Stimulated activated CD4-positive, alpha-beta T cell treated with anti-CD3 and anti-CD28 coated beads, Interleukin-1b, Interleukin-23, amount 100 ng/mL, for 48 hours (primary cell): ENCODE measurements at places on chromosomes 5 and 9.

DNA sequence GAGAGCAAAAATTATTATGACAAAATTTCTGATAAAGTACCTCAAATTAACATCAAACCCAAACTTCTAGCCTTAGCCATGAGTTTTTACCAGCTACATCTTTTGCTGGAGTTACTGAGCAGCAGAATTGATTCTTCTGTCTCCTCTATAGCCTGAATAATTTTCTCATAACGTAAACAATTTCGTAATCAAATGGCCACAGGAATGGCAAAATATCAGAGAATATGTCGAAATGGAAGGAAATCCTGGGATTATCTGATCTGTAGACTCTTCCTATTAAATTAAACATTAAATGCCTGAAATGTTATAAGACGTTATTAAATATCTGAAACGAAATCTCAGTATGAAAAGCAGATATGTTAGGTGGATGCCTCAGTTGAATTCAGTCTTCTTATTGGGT, 41.1 kb downstream of the LURAP1L start:
- DNase-seq: no peak

DNA sequence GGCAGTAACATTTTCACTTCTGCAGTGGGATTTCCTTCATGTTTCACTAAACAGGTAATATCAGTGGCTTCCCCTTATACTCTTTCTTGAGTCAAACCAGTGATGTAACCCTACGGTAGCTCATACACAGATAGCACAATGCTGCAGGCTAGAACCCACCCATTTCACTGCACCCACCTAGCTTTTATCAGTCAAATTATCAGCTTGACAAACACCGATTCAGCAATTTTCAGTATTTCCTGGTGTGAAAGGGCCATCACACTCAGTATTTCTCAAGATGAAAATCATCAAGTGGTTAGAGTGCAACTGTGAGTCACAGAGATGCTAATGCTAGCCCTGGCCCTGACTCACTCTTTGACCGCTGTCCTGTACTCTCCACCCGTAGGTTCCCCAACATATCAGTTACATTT, 242.3 kb upstream of the PTGER4 start:
- DNase-seq: peak; percentile 53

GRCh38 chr5:141958113-141958512, at the start of gene PCDH12:
Gene PCDH12 (minus strand): TSS chr5:141958202. CDS start chr5:141957851, 351 bp downstream.
- no peak for DNase-seq

DNA sequence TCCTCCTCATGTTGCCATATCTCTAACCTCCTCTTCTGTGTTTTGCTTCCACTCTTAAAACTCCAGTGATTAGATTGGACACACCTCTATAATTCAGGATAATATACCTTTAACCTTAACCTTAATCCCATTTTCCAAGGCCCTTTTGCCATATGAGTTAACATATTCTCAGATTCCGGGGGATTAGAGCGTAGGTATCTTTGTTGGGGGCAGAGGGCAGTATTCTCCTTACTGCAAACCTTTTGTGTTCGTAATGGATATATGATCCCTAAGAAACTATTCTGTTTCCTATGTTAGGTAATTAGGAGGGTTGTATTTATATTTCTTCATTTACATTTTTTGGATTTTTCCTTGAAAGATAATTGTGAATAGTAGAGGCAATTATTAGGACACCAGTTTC, 99.5 kb downstream of the VPS13A start:
- no peak for DNase-seq

GRCh38 chr9:38441347-38442085, 17.3 kb upstream of the IGFBPL1 start:
- DNase-seq: no peak

DNA sequence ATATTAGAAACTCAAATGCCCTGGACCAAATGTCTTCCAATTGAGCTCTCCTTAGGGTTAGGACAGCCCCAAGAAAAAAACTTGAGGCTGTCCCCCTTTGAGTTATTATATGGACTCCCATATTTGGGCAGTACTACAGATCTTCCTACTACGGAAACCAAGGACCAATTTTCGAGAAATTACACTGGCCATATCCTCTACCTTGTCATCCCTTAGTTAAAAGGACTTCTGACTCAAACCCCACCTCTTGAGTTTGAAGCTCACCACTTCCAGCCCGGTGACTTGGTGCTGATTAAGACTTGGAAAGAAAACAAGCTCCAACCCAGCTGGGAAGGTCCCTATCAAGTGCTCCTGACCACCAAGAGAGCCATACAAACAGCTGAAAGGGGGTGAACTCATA, 497.0 kb upstream of the GRAMD2B start:
- no peak for DNase-seq
